H54 (cell line): ENCODE measurements at places on chromosomes 12 and 14.

DNA sequence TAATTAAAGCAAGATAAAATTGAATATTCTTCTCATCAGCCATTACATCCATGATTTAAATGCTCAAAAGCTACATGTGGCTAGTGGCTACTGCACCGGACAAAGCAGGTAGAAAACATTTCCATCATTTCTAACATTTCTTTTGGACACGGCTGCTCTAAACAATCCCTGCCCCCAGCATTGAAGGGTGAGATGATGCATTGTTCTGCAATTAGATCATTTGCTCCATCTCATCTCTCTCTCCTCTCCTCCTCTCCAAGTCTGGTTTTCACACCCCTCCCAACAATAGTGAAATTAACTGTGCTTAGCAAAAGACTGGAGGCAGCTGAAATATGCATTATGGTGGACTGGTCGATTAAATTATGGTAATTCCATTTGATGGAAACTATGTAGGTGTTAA is 288.5 kb downstream of the KSR2 start:
- DNase-seq, result no peak

DNA sequence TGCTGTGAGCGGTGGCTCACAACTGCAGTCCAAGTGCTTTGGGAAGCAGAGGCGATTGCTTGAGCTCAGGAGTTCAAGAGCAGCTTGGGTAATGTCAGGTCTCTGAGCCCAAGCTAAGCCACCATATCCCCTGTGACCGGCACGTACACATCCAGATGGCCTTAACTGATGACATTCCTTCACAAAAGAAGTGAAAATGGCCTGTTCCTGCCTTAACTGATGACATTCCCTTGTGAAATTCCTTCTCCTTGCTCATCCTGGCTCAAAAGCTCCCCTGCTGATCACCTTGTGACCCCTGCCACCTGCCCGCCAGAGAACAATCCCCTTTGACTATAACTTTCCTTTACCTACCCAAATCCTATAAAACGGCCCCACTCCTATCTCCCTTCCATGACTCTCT is 48.6 kb downstream of the SLC25A47 start:
- DNase-seq, result no peak

GRCh38 chr12:49875115-49875720 is 28.5 kb downstream of the FAIM2 start:
- DNase-seq, result no peak

DNA sequence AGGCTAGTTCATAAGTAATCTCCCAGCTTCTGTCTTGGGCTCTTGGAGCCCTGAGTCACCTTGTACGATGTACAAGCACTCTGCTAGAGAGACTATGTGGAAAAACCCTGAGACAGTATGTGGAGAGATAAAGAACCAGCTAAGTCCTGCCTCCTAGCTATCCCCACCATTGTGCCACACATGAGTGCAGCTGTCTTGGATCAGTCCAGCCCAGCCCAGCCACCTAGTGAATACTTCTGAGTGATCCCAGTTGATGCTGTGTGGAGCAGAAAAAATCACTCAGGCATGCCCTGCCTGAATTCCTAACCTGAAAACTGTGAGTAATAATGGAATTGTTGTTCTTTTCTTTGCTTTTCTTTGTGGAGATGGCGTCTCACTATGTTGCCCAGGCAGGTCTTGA is 5.1 kb upstream of the SERPINA6 start:
- DNase-seq, result no peak

GRCh38 chr14:20179880-20180279 is 10.8 kb upstream of the OR11G2 start:
- no peak for DNase-seq

GRCh38 chr14:78509516-78509915 is 339.3 kb downstream of the NRXN3 start:
- no peak for DNase-seq

GRCh38 chr14:33924566-33925100 is 26.2 kb downstream of the EGLN3 start:
- DNase-seq, result no peak

DNA sequence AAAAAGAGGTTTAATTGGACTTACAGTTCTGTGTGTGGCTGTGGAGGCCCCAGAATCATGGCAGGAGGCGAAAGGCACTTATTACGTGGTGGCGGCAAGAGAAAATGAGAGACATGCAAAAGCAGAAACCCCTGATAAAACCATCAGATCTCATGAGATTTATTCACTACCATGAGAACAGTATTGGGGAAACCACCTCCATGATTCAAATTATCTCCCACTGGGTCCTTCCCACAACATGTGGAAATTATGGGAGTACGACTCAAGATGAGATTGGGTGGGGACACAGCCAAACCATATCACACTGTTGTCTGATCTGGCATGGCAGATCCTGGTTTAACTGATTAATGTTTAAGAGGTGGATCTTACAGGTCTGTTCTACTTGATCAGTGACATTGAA is 5.6 kb downstream of the DDX47 start:
- DNase-seq, result no peak

GRCh38 chr12:126093908-126094307 is 1028.7 kb downstream of the AACS start:
- DNase-seq, result peak; percentile 11

DNA sequence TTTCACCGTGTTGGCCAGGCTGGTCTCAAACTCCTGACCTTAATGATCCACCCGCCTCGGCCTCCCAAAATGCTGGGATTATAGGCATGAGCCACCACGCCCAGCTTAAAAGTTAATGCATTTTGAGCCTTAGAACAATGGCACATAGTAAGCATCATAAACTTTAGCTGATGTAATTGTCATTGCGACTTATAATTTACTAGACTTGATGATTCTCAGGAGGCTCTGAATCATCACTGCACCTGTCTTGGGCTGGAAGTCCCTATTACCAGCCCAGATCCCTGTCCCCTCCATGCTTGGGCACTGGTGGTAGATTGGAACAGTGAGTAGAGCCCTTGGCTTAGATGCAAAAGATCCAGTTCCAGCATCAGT is 26.1 kb downstream of the KMT5A start:
- DNase-seq, result no peak

- no peak for DNase-seq
Measured at GRCh38 chr12:118050972-118051910, 9.7 kb downstream of the WSB2 start.

- no peak for DNase-seq
Measured at GRCh38 chr12:68462803-68463202, 130.6 kb upstream of the MDM1 start.

DNA sequence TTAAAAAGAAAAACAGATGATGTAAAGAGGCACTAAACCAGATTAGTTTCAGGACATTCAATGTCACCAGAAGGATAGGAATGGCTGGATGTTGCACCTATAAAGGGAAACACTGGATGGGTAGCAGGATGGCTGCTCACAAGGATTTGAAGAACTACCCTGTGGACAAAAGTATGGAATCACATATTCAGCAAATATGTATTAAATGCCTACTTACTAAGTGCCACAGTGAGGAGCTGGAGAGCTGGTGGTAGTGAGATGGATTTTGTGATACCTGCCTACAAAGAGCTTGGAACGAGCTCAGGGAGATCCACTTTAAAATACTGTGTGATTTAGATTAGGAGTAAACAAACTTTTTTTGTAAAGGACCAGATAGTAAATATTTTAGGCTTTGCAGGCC is 316.2 kb downstream of the PAWR start:
- DNase-seq, result no peak

DNA sequence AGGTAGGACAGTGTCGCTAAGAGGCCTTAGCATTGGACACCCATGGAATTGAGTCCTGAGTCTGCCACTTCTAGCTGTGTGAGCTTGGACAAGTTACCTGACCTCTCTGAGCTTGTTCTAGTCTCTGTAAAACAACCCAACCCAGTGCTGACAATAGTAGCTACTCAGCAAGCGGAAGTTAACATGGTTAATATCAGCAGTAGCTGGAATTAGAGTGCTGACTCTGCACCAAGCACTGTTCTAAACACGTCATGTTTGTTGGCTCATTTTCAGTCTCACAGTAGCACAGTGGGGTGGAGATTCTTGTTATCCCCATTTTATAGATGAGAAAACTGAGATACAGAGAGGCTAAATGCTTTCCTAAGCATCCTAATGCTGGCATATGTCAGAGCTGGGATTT is 47.5 kb upstream of the RIN3 start:
- DNase-seq, result no peak

DNA sequence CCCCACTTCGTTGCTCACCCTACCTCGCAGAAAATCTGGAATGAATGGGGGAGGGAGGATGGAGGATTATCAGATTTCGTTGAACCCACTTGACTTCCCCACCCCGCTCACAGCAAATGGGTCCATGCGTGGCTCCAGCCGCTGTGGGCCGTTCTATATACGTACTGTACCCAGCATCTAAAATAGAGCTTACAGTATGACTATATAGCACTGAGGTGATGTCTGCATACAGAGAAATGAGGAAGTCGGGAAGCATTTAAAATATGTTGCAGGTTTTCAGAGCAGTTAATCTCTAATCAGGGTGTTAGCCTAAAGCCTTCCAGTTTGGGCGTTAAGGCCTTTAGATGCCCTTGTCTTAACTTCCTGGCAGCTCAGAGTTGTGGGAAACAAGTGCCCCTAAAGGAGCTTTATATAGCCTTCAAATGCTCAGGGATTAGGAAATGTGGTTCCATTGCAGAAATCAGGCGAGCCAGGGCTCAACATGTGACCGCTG is 1.4 kb downstream of the BICDL1 start:
- DNase-seq, result no peak

DNA sequence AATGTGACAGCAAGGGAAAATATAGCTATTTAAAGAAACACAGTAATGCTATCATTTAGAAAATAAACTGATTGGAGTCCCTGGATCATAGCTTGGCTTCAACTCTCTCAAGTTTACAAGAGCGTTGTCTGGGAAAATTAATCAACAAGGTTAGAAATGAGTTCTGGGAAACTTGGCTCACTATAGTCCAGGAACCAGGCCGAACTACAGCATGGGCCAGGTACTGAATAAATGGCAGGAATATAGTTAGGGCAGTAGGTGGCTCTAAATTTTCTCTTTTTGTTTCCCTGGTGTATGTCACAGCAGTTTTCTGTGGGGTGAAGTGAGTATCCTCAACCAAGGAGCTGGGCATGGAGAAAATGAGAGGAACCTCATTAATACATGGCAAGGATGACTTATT is 72.4 kb downstream of the PLBD1 start:
- DNase-seq, result no peak

DNA sequence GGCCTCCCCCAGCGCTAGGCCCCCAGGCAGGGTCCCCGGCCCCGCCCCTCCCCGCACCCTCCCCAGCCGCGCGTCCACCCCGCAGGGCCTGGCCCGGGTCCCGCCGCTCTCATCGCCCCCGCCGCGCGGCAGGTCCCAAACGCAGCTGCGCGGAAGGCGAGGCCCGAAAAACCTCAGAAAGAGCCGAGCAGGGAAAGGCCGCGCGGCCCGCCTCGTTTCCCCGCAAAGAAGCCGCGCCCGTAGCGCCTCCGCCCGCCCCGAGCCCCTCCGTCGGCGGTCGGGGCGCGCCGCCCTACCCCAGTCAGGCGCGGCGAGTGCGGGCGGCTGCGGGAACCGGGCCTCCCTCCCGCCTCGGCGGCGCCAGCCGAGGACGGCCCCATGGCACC is 324 bp downstream of the POLE start:
- DNase-seq, result no peak

DNA sequence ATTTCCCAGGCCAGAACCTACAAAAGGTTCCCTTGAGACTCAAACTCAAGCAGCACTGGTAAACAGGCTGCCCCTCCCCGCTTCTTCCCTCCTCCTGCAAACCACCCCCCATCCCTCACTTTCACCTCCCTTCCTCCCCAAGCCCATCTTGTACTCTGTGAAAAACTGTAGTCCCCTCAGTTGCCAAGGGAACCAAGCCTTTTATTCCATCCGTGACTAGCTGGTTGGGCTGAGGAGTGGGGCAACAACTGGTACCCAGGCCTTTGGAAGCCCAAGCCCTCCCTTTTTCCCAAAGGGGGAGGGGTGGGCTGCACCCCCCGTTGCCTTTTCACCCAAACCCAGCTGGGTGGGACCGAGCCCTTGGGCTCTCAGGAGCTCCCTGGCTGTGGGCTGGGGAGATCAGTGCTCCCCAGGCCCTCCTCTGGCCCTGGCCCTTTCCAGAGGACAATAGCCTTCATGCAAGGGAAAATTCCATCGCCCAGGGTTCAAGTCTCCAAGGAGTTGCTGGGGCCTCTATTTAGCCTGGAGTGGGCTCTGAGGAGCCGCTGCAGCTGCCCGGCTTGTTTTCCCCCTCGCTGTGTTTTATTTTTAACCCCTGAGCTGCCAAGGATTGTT is 61.9 kb downstream of the ZFP36L1 start:
- no peak for DNase-seq

DNA sequence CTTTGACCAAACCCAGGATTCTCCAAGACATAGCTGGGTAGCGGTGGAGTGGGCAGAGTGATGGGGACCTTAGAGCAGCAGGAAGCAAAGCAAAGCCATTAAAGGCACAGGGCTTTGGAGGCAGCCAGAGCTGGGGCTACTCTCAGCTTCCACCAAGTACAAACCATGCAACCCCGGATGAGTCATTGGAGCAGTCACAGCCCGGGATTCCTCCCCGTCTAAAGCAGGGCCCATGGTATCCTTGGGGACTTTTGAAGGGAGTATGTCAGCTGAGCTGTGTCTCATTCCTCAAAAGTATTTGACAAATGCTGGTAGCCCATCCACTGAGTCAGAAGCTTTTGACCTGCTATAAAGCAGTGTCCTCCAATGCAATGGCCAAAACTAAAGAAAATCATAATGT is 9.7 kb upstream of the IFI27 start:
- DNase-seq, result peak; percentile 87

- no peak for DNase-seq
Measured at GRCh38 chr12:22447223-22447622, 97.1 kb downstream of the C2CD5 start.

DNA sequence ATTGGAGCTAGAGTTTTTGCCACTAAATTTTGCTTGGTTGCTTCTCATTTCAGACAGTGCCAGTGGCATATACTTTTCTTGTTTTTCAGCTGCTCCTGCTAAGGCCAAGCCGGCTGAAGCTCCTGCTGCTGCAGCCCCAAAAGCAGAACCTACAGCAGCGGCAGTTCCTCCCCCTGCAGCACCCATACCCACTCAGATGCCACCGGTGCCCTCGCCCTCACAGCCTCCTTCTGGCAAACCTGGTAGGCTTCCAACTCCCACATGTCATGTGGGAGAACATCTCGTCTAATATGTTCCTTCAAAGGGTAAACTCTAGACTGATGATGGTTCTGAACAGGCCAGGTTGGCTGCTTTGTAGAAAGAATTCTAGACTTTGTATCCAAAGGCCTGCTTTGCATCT is 11.0 kb downstream of the DLST start:
- no peak for DNase-seq

DNA sequence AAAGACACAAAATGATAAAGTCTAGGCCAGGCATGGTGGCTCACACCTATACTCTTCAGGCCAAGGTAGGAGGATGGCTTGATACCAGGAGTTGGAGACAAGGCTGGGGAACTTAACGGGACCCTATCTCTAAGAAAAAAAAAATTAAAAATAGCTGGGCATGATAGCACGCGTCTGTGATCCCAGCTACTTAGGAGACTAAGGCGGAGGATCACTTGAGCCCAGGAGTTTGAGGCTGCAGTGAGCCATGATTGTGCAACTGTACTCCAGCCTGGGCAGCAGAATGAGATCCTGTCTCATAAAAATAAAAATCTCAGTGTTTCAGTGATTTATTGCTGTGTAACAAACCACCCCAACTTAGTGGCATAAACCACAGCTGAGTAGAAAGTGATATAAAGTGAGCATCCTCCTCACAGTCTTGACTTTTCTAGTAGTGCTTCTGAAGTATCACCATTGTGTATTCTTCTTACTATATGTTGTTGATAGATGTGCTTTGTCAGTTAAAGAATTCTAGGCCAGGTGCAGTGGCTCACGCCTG is 10.6 kb upstream of the ATF1 start:
- no peak for DNase-seq

GRCh38 chr12:91974541-91975085 is 171.0 kb downstream of the BTG1 start:
- DNase-seq, result no peak

GRCh38 chr14:105067140-105067968 is 2.1 kb upstream of the GPR132 start:
- peak; percentile 72 for DNase-seq
